ENCODE measurements at places on chromosomes 6 and 20.

DNA sequence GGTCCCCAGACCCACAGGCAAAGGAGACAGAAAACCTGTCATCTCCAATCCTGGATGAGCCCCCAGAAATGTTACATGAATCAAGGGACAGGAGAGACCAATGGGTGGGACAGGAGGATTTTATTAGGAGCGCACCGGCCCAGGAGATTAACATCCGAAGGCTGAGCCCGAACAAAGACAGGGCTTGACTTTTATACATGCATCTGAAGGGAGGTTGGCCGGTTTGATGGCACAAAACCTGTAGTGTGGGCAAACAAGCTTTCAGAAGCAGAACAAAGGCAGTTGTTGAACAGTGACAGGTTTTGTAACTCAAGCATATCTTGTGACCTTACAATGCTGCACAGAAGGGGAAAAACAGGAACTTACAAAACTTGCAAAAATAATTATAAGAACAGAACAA lies 83.9 kb upstream of the GPR6 start:
- no peak for DNase-seq

GRCh38 chr6:126944512-126944911 lies 174.0 kb upstream of the RSPO3 start:
- no peak for DNase-seq

GRCh38 chr20:54112221-54112884 lies 42.0 kb upstream of the BCAS1 start:
- DNase-seq, result no peak

GRCh38 chr20:19775353-19776253 lies 17.5 kb downstream of the RIN2 start:
- DNase-seq, result no peak

DNA sequence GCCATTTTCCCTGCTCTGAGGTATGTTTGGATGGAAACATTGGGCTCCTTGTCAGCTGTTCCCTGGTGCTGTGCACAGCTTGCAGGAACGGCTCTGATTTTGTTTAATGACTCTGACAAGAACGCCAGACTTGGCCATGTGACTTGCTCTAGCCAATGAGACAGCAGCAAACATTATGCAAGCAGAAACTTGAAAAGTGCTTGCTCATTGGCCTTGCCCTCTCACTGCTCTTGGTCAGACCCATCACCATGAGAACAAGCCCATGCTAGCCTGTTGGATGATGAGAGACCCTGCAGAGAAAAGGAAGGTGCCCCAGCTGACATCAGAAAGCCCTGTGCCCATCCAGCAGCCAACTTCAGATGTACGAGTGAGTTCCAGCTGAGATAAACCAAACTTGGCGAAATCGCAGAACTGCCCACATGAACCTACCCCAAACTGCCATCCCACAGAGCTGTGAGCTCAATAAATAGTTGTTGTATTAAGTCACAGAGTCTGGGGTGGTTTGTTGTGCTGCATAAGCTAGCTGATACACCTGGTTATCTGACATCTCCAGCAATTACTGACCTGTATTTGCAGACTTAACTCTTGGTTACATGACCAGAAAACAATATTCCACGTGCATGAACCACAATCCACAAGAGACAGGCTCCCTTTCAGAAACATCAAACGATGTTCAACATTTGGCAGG lies 96.9 kb downstream of the JPH2 start:
- no peak for DNase-seq

Data from central memory CD4-positive, alpha-beta T cell (primary cell).